ACHN (cell line): ENCODE measurements at places on chromosomes 11 and 22.
A peak's percentile ranks its signal among the peaks of the same experiment; 100 is the strongest.

DNA sequence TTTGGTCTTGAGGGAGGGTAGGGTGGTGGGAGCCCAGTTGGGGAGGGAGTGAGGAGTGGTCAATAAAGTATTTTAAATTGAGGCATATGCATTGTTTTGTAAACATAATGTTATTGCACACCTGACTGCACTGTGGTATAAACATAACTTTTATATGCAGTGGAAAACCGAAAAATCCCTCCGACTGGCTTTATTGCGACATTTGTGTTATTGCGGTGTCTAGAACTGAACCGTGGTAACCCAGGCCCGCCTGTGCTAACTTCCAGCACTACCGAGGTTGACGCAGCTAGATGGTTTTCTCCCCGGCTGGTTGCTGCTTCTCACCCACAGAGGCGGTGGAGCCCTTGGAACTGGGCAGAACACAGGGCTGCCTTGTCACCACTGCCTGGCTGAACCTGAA lies 7.6 kb upstream of the RNH1 start:
- no peak for DNase-seq

DNA sequence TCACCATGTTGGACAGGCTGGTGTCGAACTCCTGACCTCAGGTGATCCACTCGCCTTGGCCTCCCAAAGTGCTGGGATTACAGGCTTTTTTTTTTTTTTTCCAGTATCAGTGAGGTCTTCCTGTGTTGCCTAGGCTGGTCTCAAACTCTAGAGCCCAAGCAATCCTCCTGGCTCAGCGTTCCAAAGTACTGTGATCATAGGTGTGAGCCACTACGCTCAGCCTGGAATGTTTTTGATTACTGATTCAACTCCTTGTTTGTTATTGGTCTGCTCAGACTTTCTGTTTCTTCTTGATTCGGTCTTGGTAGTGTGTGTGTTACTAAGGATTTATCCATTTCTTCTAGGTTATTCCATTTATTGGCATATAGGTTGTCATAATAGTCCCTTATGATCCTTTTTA lies 31.3 kb downstream of the NAGA start:
- DNase-seq = no peak

GRCh38 chr11:64103277-64103985 lies 62.5 kb downstream of the MACROD1 start:
- DNase-seq = no peak

DNA sequence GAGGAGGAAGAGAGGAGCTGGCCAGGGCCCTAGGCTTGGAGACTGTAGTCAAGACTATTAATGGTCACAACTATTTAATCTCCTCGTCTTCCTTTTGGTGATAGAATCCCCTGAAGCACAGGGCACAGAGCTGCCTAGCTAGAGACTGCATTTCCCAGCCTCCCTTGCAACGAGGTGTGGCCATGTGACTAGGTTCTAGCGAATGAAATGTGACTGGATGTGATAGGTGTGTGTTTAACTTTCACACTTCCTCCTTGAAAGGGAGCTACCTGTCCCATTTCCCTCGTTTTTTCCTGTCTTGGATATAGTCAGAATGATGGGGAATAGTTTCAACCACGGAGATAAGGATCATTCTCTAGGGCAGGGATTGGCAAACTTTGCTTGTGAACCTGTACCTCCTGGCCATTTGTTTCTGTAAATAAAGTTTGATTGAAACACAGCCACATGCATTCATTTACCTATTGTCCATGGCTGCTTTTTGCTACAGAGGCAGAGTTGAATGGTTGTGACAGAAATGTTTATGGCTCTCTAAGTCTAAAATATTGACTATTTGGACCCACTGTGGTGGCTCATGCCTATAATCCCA lies 313.5 kb downstream of the MIAT start:
- no peak for DNase-seq

- DNase-seq = no peak
These were observed 25.2 kb upstream of the MICALL1 start for GRCh38 chr22:37880668-37881440.

GRCh38 chr22:29266564-29267461 lies 968 bp downstream of the RHBDD3 start:
- DNase-seq = no peak

- peak; percentile 97 for DNase-seq
These were observed 728.3 kb downstream of the METTL15 start for GRCh38 chr11:28836285-28837081.
